Stimulated activated CD4-positive, alpha-beta T cell treated with anti-CD3 and anti-CD28 coated beads, Interleukin-1b, Interleukin-23, amount 100 ng/mL, for 1 hour (primary cell): ENCODE measurements at places on chromosomes 1 and 21.

DNA sequence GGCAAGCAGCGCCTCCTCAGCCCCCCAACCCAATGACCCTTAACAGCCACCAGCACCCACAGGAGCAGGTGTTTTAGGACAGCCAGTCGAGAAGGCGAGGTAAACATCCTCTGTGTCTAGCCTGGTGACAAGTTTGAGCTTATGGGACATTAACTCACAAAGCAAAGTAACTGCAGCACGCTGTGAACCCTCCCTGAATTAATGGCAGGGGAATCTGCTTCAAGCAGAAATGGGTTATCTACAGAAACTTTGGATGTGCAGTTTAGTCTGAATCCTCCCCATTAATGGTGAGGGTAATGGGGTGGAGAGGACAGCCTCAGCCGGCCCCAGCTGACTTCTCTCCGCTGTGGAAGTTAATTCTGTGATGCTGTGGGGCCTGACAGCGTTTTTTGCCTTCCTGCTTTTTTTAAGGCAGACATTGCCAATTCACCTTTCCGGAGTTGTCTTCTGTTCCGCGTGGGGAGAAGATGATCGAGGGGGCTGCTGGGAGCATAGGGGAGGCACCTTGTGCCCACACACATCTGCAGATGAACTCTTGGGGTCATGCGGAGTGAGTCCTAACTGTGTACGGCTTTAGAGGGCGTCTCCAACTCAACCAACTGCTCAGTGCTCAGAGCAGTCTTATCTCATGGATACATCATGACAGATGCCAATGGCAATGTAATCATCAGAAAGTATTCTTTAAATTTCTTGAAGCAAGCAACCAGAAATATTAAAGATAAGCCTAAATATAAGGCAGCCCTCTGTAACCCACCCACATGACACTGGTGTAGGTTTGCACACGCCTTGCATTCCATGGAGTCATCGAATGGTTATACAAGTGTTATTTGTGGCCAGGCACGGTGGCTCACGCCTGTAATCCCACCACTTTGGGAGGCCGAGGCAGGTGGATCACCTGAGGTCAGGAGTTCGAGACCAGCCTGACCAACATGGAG is 41.0 kb downstream of the POFUT2 start:
- DNase-seq, result no peak

GRCh38 chr21:41501919-41502318 is 6.0 kb downstream of the TMPRSS2 start:
- no peak for DNase-seq

GRCh38 chr1:111596499-111596898 is 23.1 kb upstream of the RAP1A start:
- peak; percentile 20 for DNase-seq

- DNase-seq, result no peak
Observed at GRCh38 chr1:107740579-107740978, 224.4 kb downstream of the VAV3 start.

DNA sequence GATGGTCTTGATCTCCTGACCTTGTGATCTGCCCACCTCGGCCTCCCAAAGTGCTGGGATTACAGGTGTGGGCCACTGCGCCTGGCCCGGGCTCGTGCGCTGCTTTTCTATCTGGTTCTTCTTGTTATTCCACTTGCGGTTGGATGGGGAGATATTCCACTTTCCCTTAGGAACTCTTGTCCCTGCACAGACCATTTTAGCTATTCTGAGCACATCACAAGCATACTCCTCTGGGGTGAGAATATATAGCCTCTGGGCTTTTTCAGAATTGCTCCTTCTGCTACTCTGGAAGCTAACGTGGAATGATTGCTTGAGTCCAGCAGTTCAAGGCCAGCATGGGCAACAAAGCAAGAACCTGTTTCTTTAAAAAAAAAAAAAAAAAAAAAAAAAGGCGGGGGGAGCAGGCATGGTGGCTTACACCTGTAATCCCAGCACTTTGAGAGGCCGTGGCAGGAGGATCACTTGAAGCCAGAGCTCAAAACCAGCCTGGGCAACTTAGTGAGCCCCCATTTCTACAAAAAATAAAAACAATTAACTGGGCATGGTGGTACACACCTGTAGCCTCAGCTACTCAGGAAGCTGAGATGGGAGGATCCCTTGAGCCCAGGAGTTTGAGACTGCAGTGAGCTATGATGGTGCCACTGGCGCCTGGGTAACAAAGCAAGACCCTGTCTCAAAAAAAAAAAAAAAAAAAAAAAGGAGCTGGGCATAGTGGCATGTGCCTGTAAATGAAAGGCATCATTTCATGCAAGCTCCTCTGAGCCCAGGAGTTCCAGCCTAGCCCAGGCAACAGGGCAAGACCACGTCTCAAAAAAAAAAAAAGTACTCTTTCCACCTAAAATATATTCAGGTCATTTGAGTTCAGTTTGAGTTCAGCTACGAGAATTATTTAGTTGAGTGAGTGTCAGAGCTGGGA is 11.8 kb upstream of the PGD start:
- no peak for DNase-seq

DNA sequence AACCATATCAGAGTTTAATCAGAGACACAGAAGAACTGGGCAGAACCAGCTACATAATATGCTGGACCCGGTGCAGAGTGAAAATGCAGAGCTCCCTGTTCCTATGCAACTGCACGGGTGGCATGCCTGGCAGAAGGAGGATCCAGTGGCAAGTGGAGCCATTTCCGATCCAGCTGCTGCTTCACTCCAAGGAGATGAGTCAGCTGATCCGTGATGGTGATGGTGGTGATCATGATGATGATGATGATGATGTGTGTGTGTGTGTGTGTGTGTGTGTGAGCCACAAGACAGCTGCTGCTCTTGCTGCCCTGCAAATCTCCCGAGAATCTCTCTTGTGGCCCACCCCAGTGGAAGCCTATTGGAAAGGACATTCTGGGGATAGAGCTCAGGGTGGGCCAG is 133.0 kb downstream of the URB2 start:
- no peak for DNase-seq

- DNase-seq, result no peak
Observed at GRCh38 chr1:99533909-99534637, 111.8 kb upstream of the PALMD start.

DNA sequence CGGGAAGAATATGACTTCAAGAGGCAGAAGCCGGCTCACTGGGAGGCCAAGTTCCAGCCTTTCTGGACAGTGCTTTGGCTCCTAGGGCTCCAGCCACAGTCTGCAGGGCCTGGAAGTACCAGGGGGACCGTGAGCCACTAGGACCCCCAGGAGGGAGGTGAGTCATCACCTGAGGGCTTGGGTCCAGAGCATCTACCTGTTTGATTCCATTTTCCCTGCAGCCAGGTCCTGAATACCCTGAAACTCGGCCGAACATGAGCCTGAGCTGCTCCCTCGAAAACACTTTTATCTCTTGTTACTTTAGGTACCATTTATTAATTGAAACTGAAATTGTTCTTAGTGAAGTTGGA is 164.1 kb downstream of the RYR2 start:
- no peak for DNase-seq

GRCh38 chr1:162922201-162922600 is 61.2 kb upstream of the CCDC190 start:
- no peak for DNase-seq

DNA sequence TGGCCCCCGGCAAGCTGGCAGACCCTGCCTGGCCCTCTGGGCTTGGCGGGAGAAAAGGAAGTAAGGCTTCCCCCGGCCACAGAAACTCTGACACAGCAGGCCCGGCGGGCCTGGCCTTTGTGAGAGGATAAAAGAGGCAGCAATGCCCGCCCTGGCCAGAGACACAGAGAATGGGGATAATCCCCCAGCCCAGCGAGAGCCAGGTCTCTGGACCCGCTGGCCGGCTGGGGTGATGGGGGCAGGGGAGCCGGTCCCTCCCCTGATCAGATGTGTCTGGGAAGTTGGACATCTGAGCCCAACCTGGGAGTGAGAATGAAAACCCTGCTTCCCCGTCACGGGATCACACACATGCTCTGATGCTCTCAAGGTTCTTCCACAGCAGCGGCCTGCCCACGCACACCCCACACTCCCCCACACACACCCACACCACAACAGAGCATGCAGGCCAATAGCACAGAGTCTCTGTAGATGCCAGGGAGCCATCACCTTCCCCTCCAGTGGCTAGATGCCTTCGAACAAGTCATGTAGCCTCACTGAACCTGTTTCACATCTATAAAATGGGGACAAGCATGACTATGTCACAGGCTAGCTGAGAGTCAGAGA is 4.2 kb downstream of the RSPO1 start:
- DNase-seq, result no peak

DNA sequence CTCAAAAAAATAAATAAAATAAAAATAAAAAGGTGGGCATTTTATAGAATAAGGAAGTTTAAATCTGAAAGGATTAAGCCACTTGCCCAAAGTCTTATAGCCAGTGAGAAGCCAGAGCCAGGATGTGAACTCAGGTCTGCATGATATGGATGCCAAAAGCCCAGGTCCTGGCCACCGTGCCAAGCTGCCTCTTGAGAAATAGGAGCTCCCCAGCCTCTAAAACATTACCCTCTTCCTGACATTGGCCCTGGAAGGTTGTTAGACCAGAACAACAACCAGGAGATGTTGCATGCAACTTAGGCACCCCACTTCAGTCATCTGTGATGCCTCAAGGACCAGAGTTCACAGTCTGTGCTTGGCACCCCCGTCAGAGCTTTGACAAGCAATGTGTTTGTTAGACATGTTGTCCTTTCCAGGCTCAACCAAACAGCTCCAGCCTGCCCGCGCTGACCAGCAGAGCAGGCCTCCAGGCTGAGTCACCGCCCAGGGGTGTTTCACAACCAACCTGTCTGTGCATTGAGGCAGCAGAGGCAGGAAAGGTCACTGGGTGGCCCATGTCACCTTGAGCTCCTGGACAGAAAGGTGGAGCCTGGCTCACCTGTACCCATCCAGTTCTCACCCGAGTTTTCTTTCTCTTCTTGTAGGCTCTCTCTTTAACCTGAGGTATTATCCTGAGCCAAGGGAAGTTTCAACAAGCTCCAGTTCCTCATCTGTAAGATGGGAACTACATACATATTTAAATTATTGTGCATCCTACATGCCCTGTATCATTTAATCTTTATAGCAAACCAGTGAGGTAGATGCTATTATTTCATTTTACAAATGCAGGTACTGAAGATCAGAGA is 14.9 kb upstream of the MED18 start:
- no peak for DNase-seq

- DNase-seq, result no peak
Observed at GRCh38 chr1:108643492-108644335, 17.2 kb downstream of the HENMT1 start.

GRCh38 chr21:31905503-31906451 is 33.0 kb downstream of the HUNK start:
- DNase-seq, result no peak

DNA sequence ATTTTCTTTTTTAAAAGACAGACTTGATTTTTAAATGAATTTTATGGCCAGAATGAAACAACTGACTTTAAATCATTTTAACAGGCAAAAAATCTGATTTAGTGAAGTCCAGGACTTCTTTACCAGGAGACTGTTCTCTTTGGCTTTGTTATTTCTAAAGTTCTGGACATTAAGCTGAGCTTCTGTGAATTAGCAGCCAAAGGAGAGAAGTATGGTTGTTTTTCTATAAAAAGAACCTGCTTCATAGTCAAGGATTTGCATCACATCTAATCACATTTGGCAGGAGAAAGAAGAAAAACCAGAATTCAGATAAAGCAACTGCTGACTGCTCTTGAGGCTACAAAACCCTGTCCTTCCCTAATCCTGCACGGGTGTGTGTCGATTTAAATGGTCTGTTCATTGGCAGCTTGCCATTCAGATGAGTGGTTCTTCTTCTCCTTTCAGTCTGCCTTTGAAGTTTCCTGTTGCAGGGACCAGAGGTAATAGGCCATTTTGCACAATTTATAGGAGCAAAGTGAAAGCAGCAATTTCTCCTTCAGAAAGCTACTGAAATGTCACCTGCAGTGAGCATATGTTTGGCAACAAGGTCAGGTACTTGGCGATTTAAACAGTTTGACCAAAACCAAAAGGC is 215.4 kb downstream of the OLFM3 start:
- DNase-seq, result no peak

DNA sequence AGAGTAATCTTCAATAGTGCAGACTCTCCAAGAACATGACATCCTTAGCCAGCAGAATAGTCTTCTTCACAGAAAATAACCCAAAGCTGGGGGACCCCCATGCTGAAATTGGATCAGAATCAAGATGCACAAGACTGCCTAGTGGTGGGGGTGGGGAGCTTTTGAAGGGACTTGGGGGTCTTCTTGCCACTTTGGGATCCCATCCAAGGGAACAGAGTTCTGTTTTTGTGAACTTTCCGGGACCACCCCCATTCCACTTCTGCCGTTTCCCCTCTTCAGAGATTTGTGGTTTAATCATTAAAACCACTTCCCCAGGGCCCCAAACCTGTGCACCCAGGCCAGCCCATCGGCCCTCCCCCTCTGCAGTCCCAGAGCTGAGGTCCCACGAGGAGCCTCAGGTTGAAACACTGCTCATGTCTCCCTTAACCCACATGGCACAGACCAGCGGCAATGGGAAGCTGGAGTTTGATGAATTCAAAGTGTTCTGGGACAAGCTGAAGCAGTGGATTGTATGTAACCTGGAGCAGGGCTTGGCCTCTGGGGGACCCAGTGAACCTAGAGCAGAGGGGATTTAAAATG is 44.9 kb downstream of the CAPN9 start:
- DNase-seq, result no peak

DNA sequence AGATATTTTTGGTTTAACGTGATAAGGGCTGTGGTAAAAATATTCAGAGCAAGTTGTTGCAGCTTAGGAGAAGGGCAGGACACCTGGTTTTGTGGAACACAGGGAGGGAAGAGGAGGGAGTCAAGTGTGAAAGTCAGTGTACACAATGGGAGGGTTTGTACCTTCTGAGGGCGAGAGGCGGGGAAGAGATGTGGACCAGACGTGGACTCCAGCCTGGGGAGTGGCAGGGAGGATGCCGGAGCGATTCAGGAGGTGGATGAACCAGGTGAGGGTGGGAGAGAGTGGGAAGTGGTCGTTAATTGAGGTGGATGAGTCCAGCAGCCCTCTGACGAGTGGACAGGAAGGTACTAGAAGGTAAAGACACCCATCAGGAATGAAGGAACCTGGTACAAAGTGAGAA is 52.2 kb upstream of the IRF2BP2 start:
- DNase-seq, result no peak

GRCh38 chr1:2633936-2634491 is 1.2 kb upstream of the MMEL1 start:
- no peak for DNase-seq

- no peak for DNase-seq
Observed at GRCh38 chr1:154865442-154866256, 4.4 kb downstream of the KCNN3 start.

GRCh38 chr1:68183895-68184294 is 48.4 kb downstream of the WLS start:
- DNase-seq, result no peak

DNA sequence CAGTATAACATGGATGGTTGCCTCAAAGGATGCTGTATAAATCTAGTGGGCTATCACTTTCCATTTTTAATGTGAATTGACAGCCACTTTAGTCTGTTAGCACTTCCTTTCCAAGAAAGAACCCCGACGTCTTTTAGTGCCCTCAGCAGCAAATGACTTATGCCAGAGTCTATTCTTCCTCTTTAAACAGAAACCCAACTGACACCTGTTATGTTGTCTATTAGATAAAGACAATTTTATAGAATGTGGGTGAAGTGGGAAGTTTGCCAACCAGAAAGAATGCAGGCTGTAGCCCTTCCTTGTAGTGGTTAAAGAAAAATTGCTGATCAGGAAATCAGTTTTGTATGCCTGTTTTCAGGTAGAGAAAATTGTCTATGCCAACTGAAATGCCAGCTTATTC is 344.9 kb downstream of the ZNF326 start:
- DNase-seq, result no peak
